ENCODE measurements at places on chromosomes 3 and 15.
A peak's percentile ranks its signal among the peaks of the same experiment; 100 is the strongest.

DNA sequence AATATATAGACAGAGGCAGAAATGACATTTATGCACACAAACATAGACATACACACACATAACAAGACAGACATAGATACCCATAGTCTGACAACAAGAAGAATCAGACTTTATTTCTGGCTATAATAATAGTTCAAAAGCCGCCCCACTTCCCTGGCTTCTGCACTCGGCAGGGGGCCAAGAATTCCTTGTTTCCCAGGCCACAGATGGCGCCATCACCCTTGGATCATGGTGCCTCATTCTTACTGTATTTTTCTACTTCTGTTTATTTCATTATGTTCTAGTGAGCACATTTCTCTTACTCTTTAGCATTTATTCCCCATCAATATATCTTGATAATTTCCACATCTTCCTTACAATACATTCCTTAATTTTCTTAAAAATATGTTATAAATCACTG is 387.5 kb downstream of the NLGN1 start:
- DNase-seq, result peak; percentile 6

- no peak for DNase-seq
These were observed 296.0 kb upstream of the ICE2 start for GRCh38 chr15:60774829-60775463.

DNA sequence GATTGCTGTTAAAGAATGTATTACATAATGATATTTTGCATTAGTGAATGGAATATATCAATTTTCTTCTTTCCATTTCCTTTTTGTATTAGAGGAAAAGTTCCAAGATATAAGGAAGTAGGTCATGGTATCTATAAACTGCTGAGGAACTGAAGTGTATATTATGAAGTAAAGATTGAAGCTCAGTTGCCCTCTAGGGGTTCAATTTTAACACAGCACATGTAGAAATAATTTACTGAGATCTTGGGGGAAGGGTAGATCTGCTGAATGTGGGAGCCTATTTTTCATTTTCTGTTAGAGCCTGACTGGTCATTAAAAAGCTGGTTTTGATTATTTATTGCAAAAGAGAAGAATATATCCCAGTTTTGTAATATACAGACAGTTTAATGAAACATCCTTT is 45.2 kb downstream of the CMC1 start:
- peak; percentile 26 for DNase-seq

DNA sequence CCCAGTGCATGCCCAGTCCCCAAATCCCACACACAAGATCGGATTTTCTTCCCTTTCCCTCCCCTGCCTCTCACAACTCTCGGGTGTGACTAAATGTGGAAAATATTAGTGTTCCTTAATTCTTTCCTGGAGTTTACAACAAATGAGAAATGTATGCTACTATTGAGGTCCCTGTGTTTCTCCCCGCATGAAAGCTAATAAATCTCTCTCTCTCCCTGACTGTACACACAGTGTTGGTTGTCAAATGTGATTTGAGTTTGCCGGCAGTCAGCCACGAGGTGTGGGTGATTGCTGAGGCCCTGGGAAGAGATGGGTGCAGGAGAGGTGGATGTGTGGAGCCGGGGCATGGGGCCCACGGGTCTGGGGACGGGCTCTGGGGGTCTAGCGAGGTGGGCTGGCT is 161.4 kb upstream of the IQSEC1 start:
- peak; percentile 19 for DNase-seq

DNA sequence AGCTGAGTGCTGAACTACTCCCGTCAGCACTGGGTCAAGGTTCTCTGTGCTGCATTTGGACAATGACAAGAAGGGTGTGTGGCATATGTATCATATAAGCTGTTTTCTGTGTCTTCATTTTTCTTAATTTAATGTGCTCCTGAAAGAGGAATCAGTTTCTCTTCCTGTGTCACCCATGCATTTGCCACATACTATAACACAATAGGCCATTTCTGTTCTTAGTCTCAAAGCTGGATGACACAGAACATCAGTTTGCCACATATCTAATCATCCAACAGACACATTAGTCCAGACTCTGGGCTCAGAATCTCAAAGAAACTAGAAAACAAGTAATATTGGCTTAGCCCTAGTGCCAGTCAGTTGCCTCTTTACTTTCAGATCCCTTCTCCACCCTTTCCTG is 34.1 kb downstream of the CEP19 start:
- no peak for DNase-seq

- DNase-seq, result peak; percentile 17
These were observed 863.7 kb upstream of the SEMA6D start for GRCh38 chr15:46853600-46853999.

- DNase-seq, result no peak
These were observed 28.7 kb upstream of the ZNF148 start for GRCh38 chr3:125403789-125404188.

DNA sequence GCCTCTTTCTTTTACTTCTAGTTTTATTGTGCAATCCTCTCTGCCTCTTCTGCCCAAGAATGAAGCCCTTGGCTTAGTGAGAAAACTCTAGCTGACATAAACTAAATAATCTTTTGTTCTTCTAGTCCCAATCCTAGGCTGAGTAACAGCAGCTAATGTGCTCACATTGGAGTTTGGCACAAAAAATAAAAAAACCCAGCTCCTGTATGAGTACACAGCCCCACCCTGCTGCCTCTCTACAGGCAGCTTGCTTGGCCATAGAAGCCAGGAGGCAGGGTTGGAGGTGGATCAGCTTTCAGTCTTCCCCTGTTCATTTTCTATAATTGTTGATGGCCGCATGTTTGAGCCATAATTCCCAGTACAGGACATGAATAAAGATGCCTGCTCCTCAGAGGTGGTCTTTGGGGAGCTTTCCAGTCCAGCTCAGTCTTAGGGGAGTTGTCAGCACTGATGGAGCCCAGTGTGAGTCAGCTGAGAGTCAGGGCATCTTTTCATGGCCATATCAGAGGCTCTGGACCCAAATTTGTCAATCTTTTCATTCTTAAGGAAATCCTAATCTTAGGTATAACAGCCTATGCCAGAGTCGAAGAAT is 46.7 kb downstream of the RTP1 start:
- no peak for DNase-seq

- DNase-seq, result no peak
These were observed 78.7 kb downstream of the ZNF280D start for GRCh38 chr15:56654624-56655023.

- no peak for DNase-seq
These were observed 133.2 kb upstream of the COL8A1 start for GRCh38 chr3:99505200-99505599.

GRCh38 chr15:29518442-29518841 is 248.8 kb upstream of the NSMCE3 start:
- DNase-seq, result no peak

- DNase-seq, result no peak
These were observed 25.5 kb downstream of the ATP1B3 start for GRCh38 chr3:141901914-141902313.
